ENCODE measurements at places on chromosomes 12 and 14.
A peak's percentile ranks its signal among the peaks of the same experiment; 100 is the strongest.

- DNase-seq: no peak
These were observed 13.8 kb upstream of the CACNA1C start for GRCh38 chr12:2039034-2039433.

DNA sequence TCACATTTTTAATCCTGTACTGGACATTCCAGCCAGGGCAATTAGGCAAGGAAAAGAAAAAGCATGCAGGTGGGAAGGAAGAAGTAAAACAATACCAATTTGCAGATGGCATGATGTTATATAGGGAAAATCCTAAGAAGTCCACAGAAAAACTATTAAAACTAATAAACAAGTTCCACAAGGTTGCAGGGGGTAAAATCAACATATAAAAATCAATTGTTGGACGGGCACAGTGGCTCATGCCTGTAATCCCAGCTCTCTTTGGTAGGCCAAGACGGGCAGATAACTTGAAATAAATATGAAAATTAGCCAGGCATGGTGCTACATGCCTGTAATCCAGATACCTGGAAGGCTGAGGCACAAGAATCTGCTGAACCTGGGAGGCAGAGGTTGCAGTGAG, 31.9 kb downstream of the SEC23A start:
- no peak for DNase-seq

DNA sequence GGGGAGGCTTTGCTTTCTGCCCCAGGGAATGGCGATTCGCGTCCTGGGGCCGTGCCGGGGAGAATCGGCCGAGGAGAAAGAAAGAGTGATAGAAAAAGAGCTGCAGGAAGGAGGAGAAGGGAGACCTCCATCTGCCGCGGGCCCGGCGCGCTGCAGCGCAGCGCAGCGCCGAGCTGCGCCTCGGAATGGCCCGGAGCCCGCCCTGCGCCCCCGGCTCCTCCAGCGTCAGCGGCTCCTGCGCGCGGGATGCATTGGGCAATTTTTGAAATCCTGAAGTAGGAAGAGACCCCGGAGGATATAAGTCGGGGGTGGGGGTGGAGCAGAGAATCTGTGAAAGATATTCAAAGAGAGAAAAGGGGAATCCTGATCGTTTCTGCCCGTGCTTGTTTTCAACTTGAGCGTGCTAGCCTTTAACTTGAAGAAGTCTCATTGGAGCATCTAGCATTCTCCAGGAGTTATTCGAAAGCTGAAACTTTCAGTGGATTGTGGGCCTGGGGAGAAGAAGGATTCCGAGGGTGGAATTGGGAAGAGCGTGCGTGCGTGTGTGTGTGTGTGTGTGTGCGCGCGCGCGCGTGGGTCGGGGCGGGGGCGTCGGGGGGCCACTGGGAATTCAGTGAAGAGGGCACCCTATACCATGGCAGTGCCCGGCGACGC, 441 bp downstream of the PDE3A start:
- DNase-seq: no peak

GRCh38 chr14:29355331-29355730, 572.3 kb downstream of the PRKD1 start:
- no peak for DNase-seq

DNA sequence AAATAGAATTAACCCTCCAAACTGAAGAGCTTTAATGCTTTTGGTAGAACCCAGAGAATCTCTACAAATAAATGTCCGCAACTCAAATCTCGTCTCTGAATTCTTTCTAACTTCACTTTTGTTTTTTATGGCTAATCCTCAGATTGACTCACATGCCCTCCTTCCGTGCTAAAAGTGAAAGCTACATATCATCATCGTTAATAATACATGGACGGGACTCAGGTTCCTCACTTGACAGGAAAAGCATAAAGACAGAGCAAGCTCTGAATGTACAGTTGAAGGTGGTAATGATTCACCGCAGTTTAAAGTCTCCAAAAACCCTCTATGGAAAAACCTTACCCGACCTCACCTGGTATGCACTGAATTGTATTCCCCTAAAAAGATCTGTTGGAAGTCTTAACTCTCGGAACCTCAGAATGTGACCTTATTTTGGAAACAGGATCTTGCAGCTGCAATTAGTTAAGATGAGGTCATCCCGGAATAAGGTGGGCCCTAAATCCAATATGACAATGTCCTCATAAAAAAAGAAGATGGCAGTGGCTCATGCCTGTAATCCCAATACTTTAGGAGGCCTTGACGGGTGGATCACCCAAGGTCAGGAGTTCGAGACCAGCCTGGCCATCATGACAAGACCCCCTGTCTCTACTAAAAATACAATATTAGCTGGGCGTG, 147.4 kb upstream of the FOXN3 start:
- no peak for DNase-seq

- no peak for DNase-seq
These were observed 158.8 kb upstream of the PRMT8 start for GRCh38 chr12:3332188-3332587.

DNA sequence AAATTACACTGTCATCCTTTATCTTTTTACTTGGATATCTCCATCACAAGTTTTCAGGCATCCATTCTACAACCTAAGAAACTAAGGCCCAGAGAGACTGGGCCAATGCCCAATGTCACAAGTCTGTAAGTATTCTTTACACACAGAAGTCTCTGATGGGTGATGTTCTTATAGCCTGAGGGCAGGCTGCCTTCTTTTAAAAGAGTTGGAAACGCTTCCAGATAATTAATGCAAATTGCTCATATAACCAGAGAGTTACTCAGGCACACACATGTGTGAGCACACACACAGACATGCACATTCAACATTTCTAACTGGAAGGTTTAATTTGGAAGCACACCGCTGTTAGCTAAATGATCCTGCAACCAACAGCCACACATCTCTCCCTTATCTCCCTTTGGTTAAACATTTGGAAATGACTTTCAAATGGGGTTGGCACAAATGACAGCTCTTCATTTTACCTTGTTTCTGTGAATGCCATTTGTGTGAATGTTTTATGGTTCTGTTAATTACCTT, 160.8 kb upstream of the TMPO start:
- DNase-seq: no peak

- DNase-seq: no peak
These were observed 24.8 kb upstream of the RNASE12 start for GRCh38 chr14:20615996-20616395.

- DNase-seq: no peak
These were observed 166.7 kb upstream of the PWP1 start for GRCh38 chr12:107518868-107519267.

DNA sequence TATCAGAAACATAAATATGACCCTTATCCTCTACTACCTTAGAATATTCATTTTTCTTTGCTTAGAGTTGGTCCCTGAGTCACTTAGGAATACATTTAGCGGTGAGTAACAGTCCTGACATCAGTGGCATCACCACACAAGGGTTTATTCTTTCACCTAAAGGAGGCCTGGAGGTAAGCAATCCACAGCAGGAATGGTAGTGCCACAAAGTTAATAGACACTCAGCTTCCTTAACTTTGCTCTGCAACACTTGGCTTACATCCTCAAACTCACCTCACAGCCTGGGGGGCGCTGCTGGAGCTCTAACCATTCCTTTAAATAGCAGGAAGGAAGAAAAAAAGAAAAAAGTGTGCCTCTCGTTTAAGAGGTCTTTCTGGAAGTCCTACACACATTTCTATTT, 29.1 kb downstream of the BBOF1 start:
- no peak for DNase-seq

GRCh38 chr12:122366685-122367475, 55.6 kb downstream of the CLIP1 start:
- no peak for DNase-seq

DNA sequence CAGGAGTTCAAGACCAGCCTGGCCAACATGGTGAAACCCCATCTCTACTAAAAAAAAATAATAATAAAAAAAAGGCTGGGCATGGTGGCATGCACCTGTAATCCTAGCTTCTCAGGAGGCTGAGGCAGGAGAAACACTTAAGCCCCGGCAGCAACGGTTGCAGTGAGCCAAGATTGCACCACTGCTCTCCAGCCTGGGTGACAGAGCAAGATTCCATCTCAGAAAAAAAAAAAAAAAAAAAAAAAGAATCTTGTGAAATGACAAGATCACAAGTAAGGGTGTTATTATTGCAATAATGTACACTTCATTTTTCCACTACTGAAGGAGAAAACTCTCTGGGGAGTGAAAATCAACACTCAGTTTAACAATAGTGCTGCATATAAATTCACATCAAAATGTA, 8.8 kb upstream of the PTGR2 start:
- DNase-seq: no peak

GRCh38 chr14:38442208-38442607, 186.3 kb upstream of the CLEC14A start:
- DNase-seq: no peak

- peak; percentile 36 for DNase-seq
These were observed 146.1 kb upstream of the NCOR2 start for GRCh38 chr12:124713436-124714082.

DNA sequence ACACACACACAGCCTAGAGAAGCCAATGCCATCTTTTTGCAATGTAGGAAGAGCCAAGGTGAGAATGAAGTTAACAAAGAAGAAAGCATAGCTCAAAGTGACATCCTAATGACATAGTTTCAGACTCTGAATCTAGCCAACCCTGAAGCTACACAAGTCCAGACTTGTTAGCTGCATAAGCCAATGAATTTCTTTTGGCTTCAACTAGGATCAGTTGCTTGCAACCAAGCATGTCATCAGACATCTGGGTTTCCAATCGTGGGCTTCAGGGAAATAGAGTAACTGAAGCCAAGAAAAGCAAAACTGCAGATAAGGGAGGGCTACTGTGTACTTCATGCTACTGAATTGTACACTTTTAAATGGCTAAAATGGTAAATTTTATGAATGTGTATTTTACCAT, 4.4 kb upstream of the GPHN start:
- DNase-seq: no peak

- no peak for DNase-seq
These were observed 21.5 kb upstream of the KIF26A start for GRCh38 chr14:104116756-104117340.

DNA sequence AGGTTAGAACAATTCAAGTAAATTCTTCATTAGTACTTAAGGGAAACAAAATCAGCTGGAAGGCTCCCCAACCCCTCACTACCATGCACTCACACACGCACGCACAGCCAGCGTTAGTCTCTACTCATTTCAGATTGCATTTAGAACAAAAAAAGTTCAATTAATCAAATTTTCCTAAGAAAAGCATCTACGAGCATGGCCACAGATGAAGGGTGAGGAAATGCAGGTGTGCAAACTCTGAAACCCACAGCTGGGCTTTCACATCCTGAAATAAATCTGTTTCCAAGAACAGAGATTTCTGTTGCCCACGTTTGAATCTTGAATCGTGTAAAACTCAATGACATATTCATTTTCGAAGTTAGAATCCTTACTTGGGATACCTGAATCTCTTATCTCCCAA, 62.6 kb downstream of the SEL1L start:
- DNase-seq: no peak

DNA sequence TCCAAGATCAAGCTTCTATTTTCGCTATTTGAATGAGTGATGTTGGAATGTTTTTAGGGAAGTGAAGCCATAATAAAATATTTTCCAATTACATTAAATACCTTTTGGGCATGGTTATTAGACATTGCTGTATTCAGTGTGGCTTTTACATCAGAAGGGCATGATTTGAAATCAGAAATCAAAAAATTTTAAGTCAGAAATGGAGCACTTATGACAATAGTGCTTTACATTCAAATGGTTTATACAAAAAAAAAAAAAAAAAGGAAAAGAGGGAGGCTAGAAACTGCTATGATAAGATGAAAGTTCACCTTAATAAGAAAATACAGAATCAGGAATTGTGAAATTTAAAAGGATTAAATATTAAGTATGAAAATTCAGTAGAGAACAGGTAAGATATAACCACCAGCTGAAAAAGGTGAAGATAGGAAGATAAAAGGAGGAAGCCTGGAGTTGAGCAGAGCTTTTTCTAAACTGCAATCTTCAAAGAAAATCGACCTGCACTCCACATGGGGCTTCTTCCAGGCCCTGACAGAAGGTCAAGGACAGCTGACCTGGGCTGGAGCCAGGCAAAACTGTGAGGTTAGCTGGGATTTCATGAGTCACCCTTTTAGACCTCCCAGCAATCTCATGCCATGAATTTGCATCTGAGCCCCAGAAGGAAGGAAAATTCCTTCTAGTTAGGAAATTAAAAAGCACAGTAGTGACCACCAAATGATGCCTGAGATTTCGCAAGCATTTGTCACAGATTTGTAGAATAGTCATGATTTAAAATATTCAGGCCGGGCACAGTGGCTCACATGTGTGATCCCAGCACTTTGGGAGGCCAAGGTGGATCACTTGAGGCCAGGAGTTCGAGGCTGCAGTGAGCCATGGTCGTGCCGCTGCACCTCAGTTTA, 23.4 kb upstream of the BMP4 start:
- DNase-seq: no peak

DNA sequence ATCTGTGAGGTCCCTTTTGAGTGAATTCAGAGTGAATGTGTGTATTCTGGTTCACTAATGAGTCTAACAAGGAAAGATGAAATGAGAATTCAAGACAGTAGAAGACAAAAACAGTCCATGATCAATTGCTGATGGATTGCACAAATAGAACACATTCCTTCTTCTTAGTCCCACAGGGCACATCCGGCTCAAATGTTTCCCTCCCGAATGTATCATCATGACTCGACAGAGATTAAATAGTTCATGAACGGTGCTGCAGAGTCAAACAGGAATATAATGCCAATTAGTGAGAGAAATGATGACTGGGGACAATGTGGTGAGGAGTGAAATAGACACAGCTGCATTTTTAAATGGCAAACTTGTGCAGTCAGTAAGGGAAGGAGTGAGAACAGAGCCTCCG, 11.5 kb upstream of the SFSWAP start:
- no peak for DNase-seq

- DNase-seq: no peak
These were observed 56.6 kb upstream of the SRSF5 start for GRCh38 chr14:69710378-69710777.

DNA sequence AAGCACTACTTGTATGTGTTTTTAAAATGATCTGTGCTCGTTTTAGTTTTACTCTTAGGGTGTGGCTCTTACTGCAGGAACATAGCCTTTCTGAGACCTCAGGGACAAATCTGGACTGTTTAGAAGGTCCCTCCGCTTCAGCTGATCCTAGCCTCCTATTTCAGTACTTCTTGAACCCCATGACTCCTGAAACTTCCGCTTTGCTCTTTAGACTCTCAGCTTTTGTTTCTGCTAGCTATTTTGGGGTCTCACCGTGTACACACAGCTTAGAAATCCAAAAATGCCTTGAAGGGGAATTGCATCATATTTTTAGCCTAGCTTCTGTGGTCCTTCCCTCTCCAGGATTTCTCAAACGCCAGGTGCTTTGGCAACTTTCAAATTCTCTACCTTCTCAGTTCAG, 8.3 kb downstream of the OR11G2 start:
- no peak for DNase-seq

DNA sequence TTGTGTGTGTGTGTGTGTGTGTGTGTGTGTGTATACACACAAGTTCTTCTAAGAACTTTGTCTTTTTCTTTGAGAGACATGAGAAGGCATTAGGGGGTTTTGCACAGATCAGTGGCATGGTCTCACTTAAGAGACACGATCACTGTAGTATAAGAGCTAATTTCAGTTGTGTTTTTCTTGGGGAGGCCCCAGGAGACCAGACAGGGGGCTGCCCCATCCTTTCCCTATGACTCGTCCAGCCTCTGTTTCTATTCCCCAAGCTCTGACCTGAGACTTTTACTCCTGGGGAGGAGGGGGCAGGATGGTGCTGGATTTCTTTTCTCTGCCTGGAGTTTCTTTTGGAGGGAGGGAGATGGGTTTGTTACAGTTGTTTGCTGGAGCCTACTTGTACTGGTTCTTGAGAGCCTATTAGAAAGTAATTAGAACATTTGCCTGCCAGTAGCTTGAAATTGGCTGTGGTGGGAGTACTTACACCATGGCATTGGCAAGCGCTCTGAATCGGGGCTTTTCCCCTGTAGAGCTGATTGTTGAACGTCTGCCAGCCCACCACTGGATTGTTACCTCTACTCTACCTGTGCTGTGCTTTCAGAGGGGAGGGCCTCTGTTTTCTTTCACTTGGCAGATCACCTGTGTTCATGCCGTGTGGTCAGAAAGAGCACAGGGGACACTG, 109.5 kb downstream of the TSPAN9 start:
- no peak for DNase-seq
